ENCODE measurements at places on chromosomes 5 and 9.

DNA sequence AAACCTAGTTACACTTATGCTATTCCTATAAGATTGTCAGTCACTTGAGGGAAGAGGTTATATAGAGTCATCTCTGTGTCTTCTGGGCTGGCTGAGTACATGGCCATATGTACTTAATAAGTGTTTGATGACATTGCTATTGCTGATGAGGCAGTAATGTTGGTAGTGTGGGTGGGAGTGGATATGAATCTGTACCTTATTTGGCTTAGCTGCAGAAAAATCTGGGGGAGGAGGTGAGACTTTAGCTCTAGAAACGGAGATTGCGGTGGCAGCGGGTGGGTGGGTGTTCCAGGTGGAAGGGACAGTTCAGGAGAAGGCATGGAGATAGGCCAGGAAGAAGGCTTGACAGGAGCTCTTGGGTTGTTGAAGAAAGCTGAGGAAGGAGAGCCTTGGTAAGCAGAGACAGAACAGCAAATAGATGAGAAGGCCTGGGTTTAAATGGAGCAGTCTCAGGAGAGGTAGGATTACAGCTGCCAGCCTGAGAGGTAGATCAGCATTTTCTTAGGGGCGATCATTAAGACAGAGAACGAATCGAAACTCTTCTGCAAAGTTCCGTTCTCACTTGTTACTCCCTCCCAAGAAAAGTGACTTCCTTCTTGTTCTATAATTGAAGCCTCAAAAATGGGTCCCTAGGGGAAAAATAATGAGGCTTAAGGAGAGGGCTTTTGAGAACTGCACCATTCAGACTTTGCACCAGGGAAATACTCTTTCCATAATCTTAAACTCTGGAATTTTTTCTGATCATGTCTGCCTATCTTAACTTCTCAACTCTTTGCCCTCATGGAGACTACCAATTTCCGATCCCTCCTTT, 160.5 kb downstream of the UNC13B start:
- DNase-seq: no peak

DNA sequence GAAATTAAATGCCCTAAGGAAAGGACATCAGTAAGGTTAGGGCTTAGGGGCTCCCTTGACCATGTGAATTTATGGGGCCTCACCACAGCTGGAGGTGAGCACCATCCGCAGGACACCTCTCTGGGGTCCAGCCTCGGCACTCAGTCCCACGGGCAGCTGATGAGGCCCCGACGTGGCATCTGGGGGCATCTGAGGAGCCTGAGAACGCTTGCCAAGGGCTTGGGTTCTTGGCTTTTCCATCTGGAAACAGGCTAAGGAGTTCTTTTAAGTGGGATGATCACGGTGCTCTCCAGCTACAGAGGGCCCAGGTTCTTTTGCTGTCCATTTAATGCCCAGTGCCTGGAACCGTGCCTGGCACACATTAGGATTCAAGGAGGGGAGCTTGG, 3.6 kb downstream of the NKX2-5 start:
- DNase-seq: no peak

- DNase-seq: no peak
Measured at GRCh38 chr5:127856292-127856691, 153.1 kb downstream of the CCDC192 start.

- DNase-seq: no peak
Measured at GRCh38 chr5:143819716-143820115, 7.8 kb downstream of the HMHB1 start.

- DNase-seq: no peak
Measured at GRCh38 chr5:40406741-40407211, 272.9 kb upstream of the PTGER4 start.

- no peak for DNase-seq
Measured at GRCh38 chr5:99814321-99815063, 720.7 kb upstream of the FAM174A start.

- DNase-seq: no peak
Measured at GRCh38 chr9:130213911-130214761, 41.9 kb downstream of the NCS1 start.

GRCh38 chr5:14718778-14719177, 54.3 kb downstream of the OTULIN start:
- DNase-seq: no peak

GRCh38 chr5:17819783-17820182, 185.5 kb downstream of the TAF11L14 start:
- DNase-seq: no peak

DNA sequence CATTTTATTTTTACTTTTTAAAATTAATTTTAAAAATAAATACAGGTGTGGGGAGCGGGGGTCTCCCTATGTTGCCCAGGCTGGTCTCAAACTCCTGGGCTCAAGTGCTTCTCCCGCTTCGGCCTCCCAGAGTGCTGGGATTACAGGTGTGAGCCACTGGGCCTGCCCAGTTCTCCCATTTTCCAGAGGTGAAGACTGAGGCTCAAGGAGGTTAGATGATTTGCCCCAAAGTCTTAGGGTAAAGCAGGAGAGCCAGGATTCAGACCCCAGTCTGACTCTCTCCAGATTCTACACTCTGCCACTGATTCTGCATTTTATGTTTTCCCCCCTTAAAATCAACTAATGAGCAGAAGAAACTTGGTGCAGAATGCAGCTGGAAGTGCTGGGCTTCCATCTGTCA, 36.9 kb downstream of the CFAP77 start:
- no peak for DNase-seq

DNA sequence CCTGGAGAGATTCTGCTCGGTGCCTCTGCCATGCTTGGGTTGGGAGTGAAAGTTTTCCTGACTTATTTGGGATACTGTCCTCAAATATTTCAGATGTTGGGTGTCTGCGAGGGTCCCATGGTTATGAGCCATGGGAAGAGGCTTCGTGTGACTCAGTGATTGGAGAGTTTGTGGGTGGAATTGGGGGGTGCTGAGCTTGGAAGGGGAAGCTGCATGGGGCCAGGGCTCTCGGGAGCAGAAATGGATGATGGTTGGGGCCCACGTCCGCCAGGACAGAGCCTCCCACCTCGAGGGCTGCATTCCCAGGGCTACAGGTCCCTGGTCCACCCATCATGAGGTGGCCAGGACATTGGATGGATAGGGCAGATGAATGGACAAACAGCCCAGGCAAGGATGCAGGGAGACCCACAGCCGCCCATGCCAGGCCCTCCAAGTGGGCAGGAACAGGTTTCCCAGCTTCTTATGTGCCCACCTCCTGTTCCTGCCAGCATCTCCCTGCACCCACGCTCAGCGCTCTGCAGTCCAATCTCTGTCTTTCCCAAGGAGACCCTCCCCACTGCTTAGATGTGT, 5.5 kb downstream of the OBP2B start:
- DNase-seq: no peak

DNA sequence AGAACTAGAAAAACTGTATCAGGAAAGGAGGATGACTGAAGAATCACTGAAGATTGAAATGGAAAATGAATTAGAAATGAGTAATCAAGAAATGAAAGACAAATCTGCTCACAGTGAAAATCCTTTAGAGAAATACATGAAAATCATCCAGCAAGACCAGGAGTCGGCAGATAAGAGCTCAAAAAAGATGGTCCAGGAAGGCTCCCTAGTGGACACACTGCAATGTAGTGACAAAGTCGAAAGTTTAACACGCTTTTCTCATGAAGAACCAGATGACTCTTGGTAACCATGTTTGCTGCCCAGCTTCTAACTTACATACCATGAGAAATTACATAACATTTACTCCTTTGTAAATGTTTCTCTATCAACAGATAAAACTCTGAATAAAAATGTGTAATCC, 37.1 kb downstream of the CPLANE1 start:
- no peak for DNase-seq

GRCh38 chr9:127050591-127051001, 71.8 kb downstream of the ANGPTL2 start:
- no peak for DNase-seq

GRCh38 chr9:80883826-80884579, 805.3 kb downstream of the TLE1 start:
- no peak for DNase-seq

- DNase-seq: peak; percentile 37
Measured at GRCh38 chr5:180126716-180127681, 55.4 kb upstream of the RNF130 start.

GRCh38 chr5:171521219-171521633, 101.8 kb downstream of the FGF18 start:
- no peak for DNase-seq

DNA sequence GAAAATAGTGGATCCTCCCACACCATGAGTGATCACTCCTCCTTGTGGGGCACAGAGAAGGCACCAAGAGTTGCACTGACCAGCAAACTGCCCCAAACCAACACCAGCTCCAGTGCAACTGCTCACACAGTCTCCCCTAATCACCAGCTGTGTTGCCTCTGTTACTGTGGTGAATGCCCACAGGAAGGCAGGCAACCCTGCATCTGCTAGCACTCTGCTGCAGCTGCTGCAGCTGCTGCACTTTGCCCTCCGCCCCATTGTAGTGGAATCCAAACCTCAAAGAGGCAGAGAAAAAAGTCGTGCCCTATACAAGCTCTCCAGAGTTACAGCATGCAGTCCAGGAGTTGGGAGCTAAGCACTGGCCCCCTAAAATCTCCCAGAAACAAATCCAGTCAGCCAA, 339.6 kb downstream of the TRIM36 start:
- DNase-seq: no peak

- no peak for DNase-seq
Measured at GRCh38 chr9:134601764-134602163, 39.8 kb upstream of the COL5A1 start.

GRCh38 chr5:139094154-139095131, 103.7 kb downstream of the SIL1 start:
- no peak for DNase-seq

DNA sequence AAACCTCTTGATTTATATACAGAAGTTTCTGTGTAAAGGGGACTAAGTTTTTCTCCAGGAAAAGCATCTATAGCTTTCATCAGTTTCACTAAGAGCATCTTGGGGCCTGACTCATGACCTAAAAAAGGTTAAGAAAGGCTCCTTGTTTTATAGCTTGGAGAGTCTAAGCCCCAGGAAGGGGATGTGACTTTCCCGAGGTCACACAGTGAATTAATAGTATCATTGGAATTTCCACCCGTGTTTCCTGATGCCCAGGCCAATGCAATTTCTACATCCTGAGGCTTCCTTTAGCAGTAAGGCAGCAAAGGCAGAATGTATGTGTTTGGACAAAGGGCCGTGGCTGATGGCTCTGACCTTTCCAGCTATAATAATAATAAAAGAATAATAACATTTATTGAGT, 8.6 kb downstream of the MORN5 start:
- DNase-seq: no peak

GRCh38 chr5:154118893-154119336, 71.6 kb upstream of the GALNT10 start:
- DNase-seq: no peak

- peak; percentile 50 for DNase-seq
Measured at GRCh38 chr9:38621434-38622287, 1.3 kb upstream of the ANKRD18A start.

DNA sequence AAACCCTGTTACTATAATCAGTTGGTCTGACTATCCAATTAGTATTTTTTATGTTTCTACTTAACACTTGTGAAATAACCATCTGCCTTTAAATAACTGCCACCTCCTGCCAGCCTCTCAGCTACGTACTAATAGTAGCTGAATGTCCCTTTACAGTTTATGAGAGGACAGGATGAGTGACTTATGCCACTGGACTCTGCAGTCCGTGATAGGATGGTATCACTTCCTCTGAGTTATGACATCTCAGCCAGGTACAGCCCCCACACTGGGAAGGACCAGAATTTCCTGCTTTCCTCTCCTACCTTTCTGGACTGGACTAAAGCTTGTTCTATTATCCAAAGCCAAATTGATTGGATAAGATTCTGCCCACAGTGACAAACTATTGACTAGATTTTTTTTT, 102.9 kb downstream of the ZFAND5 start:
- DNase-seq: no peak

All from activated CD4-positive, alpha-beta T cell treated with anti-CD3 and anti-CD28 coated beads, Interleukin-2, amount 50 U/mL, for 48 hours (primary cell).